SJCRH30 (cell line): ENCODE measurements at places on chromosomes 16 and 17. TPM values are rescaled to one million over a fixed set of nuclear protein-coding genes. Genes with fewer than 3 reads are reported as not detected.

Gene MEAK7
- 4.8 and 5.1 TPM in 2 replicates for total RNA-seq

Gene RTN4RL1
- 0.61 and 0.83 TPM in 2 replicates for total RNA-seq

Gene TPSB2
- total RNA-seq = not detected in 2 replicates

Gene KRT32
- not detected in 2 replicates for total RNA-seq

Gene CNTNAP4
- not detected in 2 replicates for total RNA-seq

Gene HOXB8
- 0.13 and 0.38 TPM in 2 replicates for total RNA-seq

Gene INCA1
- not detected in 2 replicates for total RNA-seq

Gene CALCOCO2
- 44.8 and 48.3 TPM in 2 replicates for total RNA-seq

Gene SULT1A2
- total RNA-seq = not detected in 2 replicates

Gene NPIPB2
- 2.6 and 4.3 TPM in 2 replicates for total RNA-seq
